Activated CD4-positive, alpha-beta T cell treated with anti-CD3 and anti-CD28 coated beads for 48 hours (primary cell): ENCODE measurements at places on chromosomes 5 and 9.

DNA sequence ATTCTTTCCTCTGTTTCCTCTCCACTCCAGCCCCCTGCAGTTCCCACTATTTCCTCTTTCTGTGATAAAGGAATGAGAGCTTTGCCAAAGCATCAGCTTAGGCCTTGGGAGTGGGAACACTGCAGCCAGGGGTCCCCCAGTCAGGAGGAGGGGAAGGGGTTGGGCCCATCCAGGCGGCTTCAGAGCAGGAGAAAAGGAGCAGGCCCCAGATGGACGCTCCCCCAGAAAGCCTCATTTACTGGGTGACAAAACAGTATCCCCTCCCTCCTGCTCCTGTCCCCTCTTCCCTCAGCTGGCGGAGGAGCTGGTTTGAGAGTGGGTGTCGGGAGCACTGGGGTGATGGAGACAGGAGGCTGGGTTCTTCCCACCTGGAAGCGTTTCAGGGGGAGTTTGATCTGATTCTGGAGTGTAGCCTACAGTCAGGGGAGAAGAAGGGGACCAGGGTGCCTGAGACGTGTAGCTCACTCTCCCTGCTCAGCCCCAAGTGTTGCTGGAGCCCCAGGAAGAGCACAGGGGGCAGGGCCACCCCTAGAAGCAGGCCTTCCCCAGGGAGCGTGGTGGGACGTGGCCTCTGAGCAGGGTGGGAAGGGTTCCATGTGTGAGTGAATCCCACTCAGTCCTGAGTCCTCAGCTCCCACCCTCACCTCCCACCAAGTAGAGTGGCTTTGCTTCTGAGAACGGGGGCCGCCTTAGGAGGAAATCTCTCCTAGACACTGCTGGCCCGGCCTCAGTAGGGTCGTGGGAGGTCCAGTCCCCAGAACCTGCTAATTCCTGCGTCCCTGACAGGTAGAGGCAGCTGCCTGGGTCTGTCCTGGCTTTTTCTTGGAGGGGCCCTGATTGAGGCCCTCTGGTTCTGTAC, 173.1 kb downstream of the CACNA1B start:
- no peak for DNase-seq

- no peak for DNase-seq
These were observed 1.4 kb downstream of the ACO1 start for GRCh38 chr9:32385885-32386283.

- DNase-seq, result no peak
These were observed 40.8 kb upstream of the LMNB1 start for GRCh38 chr5:126736141-126736540.

DNA sequence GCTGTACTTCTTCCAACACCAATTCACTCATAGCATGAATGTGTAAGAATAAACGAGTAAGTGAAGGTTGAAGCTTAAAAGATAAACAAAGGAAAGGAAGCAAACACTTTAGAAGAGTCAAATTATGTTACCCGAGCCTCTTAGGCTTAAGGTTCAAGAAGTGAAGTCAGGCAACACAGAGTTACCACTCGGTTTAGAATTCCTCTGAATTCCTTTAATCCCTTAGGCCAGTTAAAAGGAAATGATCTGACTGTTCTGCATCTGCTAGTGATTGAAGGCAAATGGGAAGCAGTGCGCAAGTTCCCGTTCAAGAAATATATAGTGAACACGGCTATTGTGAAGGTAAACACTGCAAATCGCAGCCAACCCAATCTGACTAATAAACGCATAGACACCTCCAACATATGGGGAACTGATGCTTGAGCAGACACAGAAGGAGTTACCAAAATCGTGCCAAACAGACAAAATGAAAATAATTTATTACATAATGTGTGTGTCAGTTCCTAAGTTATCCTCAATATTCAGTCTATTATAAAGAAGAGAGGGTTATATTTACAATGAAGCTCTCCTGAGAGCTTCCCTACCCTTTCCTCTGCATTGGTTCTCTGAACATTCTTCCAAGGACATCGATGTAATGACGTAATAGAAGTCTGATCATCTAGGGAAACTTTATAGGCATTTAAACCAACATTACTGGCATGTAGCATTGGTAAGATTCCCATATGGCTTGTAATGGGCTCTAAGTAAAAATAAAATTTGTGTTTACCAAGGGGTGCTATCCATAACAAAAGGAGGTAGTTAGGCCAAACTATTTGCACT, 837.1 kb upstream of the ZNF608 start:
- DNase-seq, result no peak

DNA sequence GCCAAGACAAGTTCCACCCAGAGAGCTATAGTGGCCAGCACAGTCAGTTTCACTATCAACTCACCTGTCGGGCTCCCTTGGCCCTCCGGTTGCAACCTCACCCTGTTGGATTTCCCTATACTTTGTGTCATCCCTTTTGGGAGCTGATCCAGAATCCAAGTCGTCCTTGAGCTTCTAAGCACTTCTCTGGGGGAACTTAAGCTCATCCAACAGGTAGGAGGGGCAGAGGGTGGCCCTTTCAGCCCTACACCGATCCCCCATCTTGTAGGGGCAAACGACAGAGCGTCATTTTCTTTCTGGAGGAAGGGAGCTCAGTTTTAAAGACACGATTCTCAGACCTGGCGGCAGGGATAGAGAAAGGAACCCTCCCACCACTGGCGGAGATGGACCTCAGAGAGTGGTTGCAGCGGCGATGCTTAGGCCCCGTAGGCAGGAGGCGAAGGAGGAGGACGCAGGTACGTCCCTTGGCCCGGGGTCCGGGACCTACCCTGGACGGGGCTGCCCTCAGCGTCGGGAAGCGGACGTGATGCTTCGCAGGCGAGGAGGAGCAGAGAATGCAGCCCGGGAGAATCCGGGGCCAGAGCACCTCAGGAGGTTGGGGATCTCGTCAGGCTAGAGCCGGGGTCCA, 519 bp downstream of the ZER1 start:
- DNase-seq, result no peak

- no peak for DNase-seq
These were observed 61.1 kb upstream of the TBC1D2 start for GRCh38 chr9:98316445-98317133.

- no peak for DNase-seq
These were observed 58.7 kb upstream of the SMIM32 start for GRCh38 chr5:136251502-136252169.

DNA sequence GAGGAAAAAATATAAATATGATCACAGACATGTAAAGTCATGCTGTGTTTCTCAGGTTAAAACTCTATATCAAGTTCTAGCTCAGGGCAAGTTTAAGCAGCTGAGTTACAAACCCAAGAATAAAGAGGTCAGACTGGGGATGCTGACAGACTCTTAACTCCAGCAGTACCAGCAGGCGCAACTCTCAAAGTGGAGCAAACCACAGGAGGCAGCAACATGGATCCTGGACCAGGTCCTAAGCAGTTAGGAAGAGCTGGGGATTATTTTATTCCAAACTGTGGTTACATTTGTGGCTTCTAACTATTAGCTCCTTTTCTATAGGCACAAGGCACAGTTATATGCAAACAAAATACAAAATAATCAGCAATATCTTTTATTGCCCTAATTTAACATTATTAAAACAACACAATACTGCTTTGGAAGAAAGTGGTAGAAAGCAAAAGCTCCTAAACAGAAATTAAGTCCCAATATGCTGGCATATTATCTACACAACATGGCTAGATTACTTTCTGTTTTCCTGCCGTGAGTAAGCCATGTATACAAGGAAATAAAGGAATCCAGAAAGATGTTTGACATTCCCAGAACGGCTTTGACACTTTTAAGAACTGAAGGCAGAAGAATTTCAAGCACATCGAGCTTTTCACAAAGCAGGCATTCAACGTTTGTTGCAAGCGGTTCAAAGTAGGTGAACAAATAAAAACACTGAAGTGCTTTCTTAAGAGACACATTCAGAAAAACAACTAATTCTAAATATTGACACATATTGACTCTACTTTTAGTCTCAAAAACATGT, 378.8 kb upstream of the ZNF608 start:
- DNase-seq, result no peak

- no peak for DNase-seq
These were observed 4.3 kb upstream of the FYB1 start for GRCh38 chr5:39223565-39224156.

GRCh38 chr5:180860273-180860886, 696 bp downstream of the ZFP62 start:
- DNase-seq, result no peak

GRCh38 chr5:41921874-41922273, 3.2 kb upstream of the FBXO4 start:
- no peak for DNase-seq

DNA sequence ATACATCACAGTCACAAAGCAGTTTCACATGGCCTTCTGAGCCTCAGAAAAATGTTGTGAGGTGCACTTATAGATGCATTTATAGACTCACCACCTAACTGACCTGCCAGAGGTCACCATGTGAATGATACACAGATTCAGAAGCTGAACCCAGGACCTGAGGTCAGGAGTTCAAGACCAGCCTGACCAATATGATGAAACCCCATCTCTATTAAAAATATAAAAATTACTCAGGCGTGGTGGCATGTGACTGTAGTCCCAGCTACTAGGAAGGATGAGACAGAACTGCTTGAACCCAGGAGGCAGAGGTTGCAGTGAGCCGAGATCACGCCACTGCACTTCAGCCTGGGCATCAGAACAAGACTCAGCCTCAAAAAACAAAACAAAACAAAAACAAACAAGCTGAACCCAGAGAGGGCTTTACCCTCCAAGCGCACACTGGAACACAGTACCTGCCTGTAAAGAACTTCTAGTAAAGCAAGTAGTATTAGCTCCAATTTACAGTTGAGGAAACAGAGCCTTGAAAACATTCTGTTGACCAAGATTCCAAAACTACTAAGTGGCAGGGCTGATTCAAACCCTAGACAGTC, 16.3 kb downstream of the ECPAS start:
- no peak for DNase-seq

- DNase-seq, result peak; percentile 20
These were observed 9.1 kb upstream of the MVB12B start for GRCh38 chr9:126317513-126317912.

- no peak for DNase-seq
These were observed 23.1 kb downstream of the SLC25A25 start for GRCh38 chr9:128091144-128091543.

DNA sequence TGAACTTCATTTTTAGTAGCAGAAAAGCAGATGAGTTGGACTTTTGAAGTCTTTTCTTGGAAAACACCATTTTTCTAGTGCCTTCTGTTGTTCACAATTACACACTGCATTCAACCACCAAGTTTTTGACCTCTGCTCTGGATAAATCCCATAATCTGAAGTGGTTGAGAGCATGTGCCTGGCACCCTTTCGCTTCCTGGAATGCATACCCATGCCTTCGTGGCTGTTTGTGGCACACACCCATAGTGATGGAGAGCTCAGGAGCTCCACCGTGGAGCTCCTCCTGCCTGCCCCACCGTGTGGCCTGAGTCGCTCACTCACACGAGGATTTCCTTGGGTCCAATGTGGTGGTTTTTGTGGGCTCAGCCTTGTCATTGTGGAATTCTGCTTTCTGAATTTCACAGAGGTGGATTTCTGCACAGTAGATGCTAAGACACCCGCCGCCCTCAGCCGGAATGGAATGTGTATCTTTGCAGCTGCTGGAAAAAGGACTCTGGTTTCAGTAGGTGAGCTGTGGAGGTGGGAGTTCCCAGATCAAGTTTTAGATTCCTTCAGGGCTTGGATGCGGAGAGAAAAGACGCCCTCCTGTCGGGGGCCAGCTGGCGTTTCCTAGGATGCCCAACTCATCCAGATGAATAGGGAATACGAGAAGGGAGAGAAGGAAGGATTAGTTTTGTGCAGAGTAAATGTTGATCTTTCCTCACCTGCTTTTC, 500.4 kb downstream of the IRX1 start:
- DNase-seq, result no peak

GRCh38 chr5:86814907-86815306, 197.2 kb downstream of the COX7C start:
- DNase-seq, result no peak

DNA sequence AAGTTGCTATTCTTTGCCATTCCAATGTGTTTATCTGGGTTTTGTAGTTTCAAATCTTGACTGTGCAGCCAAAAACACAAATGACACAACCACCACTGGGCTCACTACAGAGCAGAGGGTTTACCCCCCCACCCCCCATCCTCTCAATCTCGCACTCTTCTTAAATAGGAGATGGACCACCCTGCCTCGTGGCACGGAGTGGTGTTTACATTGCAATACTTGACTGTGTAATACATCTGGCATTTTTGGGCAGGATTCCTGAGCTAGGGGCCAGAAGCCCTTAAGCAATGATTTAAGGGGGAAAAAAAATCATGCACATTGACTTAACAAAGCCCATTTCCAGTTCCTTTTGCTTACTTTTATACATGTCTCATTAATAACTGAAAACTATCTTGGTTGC, 19.0 kb downstream of the PTCH1 start:
- DNase-seq, result no peak

DNA sequence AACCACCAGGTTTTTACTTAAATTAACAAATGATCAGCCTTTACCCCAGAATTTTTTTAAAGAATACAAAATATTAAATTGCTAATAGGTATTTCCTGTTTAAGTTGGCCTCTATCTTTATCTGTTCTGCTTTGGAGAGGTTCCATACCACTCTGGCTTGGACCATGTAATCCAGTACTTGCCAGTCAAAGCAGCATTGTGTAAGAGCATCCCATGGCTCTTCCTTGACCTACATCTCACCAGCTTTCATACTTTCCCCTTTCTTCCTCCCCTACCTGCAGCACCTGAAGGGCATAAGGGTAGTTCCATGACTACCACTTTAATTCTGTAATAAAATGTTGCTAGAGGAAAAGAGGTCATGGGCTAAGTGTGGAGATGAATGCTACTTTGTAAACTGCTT, 140.8 kb upstream of the MTAP start:
- no peak for DNase-seq

- DNase-seq, result no peak
These were observed 149.4 kb downstream of the MACROH2A1 start for GRCh38 chr5:135249658-135250057.

- DNase-seq, result no peak
These were observed 21.5 kb downstream of the NUDT12 start for GRCh38 chr5:103541114-103541513.

DNA sequence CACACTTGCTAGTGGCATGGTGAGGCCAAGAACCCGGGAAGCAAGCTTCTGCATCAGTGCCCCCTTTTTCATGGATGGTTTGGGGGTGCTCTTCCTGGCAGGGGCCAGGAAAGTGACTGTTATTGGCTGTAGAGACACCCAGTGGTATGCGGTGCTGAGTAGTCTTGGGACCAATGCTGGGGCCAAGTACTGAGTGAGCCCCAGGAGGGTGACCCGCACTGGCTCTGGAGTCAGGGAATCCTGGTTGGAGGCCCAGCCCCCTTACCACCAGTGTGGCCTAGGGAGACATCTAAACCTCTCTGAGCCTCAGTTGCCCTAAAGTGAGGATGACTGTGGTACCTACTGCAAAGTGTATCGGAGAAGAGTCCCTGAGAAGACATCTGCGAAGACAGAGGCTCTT, 41.2 kb upstream of the SYNPO start:
- no peak for DNase-seq

DNA sequence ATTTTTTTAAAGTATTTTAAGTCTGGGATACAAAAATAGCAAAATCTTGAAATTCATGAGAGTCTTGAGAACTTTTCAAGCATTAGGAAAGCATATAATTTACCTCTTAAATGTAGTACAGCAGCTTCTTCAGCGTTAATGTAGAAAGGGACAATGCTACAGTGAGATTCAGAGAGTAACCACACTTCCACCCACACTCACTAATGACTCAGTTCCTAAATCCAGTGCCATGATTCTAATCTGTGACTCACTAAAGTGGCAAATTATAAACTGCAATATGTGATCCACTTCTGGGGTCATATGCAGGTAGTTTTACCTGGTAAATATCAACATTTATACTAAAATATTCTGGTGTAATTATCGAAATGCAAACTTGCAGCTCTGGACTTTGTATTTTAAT, 434.5 kb upstream of the TUSC1 start:
- no peak for DNase-seq

- no peak for DNase-seq
These were observed 29.2 kb upstream of the JAK2 start for GRCh38 chr9:4955836-4956235.

GRCh38 chr9:135592331-135592590, 30.7 kb downstream of the PAEP start:
- no peak for DNase-seq
